ENCODE measurements at places on chromosomes 7 and 10.

DNA sequence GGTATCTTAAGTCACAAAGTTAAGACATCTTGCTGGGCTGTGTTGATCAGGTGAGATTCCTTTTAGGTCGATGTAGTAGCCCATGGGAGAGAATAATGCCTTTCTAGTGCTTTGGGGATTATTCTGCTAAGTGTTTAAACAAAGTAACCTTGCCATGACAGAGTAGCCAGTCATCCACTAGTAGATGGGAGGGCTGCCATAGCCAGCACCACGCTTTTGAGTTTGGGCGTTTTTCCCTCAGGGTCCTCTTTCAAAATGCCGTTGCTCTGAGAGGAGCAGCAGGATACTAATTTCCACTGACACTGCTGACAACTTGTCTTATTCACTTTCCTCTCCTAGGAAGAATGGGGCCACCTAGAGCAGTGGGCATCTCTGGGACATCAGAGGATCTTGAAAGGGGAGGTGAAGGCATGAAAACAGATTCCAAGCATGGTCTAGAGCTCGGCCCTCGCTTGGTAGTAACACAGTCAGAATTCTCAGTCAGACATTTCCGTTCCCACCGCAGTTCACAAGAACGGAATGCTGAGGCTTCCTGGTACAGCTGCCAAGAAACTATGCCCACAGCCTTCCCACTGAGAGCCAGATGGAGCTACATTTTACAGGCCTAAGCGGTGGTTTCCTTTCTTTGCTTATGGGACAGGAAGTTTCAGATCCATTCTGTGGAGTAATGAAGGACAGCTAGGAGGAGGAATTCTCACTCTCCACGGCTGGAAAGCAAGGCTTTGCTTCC is 15.3 kb upstream of the RSU1 start:
- no peak for DNase-seq

- no peak for DNase-seq
Observed at GRCh38 chr7:1407892-1408291, 51.4 kb downstream of the MICALL2 start.

DNA sequence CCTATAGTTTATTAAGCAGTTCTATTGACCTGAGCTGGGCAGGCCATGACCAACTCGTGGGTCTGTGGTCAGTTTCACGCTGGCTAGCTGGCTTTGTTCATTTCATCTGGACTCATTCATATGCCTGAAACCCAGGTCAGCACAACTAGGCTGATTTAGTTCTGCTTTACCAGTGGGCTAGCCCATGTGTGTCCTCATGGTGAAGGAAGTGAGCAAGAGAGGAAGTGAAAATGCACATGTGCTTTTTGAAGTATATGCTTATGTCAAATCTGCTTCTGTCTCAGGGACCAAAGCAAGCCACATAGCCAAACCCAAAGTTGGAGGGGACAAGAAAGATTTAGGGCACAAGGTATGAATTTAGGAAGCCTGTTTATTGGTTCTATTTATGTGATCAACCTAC is 154.5 kb downstream of the RNF133 start:
- DNase-seq, result no peak

GRCh38 chr7:134594877-134595276 is 46.0 kb downstream of the AKR1B15 start:
- no peak for DNase-seq

DNA sequence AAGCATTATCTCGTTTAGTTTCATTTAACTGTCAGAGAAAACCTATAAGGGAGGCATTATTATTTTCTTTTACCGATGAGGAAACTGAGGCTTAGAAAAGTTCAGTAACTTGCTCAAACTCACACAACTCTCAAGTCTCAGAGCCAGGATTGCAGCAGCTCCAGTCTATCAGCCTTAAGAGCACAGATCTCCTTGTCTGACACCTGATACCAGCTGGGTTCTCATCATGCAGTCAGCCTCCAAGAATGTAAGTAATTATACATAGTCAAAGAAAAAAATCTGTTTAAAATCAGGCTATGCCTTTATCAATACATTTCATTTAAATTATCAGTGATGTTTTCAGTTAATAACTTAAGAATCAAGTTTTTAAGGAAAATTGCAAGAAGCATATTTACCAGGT is 236.6 kb upstream of the TCF7L2 start:
- no peak for DNase-seq

DNA sequence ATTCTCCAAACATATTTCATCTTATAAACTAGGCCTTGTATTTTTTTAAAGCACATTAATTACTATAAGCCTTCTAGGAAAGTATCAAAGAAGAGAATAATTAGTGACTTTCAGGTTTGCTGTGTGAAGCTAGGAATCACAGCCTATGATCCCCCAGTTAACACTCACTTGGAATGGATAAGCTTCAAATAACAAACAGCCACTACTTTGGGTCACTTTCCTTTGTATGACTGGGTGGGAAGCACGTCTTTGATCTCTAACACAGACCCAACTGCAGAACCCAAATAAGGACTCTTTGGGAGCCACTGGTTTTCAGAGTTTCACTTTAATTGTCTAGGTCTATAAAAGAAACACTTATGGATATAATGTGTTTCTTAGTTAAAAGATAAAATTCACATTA is 769.3 kb downstream of the MAGI2 start:
- no peak for DNase-seq

DNA sequence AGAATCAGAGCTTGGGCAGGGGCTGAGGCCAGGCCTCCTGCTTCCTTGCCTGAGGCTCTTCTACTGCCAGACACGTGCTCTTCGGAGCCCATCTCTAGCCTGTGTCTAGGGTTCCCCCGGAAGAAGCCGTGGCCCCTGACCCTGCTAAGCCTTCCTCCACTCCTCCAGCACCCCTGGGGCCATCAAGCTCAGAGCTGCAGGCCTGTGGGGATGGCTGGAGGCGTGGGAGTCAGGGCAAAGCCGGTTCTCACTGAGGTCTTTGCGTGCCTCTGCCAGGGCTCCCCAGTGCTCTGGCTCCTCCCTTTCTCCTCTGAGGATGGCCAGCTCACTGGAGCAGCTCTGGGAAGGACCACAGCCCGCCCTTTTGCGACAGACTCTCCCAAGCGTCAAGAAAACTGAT is 34.4 kb downstream of the GHRHR start:
- no peak for DNase-seq

- no peak for DNase-seq
Observed at GRCh38 chr7:27316311-27316710, 73.7 kb downstream of the EVX1 start.

- DNase-seq, result no peak
Observed at GRCh38 chr10:74104996-74105395, 45.6 kb downstream of the AP3M1 start.

GRCh38 chr7:114150689-114151088 is 231.9 kb upstream of the PPP1R3A start:
- DNase-seq, result no peak

- no peak for DNase-seq
Observed at GRCh38 chr10:43380610-43381222, 9.3 kb downstream of the FXYD4 start.

Data from activated T-helper 1 cell treated with Interleukin-2 at 50 U/mL for 16 hours (primary cell).